ENCODE measurements at places on chromosomes 12 and 14.

DNA sequence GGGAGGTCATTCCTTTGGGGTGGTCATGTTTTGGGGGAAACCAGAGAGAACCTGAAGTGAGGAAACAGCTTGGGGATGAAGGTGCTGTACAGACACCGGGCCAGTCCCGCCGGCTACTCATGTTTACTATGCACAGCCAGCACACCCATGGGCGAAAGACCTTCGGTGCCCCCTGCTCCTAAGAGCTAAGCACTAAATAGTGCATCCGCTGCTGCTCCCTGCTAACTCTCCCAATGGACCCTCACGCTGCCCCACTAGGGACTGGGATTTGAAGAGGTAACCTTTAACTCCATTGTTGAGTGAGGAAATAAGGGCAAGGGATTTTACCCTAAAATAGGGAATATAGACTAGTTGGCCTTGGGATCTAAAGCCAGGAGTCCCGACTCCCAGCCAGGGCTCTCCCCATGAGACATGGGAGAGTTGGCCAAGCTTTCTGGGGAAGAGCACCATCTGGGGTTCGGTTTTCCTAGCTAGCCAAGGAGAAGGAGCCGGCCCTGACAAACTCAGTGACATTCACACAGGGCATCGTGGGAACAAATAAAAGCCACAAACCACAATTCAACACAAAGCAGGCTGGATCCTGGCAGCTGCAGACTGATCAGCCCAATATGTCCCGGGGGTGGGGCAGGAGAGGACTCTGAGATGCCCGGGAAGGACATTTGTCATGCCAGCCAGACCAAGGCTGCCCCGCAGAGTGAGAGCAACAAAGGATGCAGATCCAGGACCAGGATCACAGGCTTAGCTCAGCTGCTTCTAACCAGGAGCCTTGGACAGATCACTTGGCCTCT is 91.7 kb downstream of the SINHCAF start:
- DNase-seq = no peak

DNA sequence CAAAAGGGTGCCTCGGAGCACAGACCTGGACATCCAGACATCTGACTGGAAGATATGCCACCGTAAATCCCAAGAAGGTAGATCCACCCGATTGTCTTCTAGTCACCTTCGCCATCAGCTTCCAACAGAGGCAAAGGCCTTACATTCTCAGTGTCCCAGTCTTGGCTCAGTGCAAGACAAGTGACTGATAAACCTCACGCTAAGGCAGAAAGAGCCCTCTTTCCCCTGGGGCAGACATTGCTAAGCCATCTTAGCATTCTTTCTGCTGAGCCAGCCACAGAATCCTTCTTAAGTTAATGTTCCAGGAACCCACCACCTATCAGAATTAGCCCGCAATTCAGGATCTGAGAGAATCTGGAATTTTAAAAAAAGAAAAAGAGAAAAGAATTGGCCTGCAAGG is 4.3 kb upstream of the PLEKHG6 start:
- no peak for DNase-seq

DNA sequence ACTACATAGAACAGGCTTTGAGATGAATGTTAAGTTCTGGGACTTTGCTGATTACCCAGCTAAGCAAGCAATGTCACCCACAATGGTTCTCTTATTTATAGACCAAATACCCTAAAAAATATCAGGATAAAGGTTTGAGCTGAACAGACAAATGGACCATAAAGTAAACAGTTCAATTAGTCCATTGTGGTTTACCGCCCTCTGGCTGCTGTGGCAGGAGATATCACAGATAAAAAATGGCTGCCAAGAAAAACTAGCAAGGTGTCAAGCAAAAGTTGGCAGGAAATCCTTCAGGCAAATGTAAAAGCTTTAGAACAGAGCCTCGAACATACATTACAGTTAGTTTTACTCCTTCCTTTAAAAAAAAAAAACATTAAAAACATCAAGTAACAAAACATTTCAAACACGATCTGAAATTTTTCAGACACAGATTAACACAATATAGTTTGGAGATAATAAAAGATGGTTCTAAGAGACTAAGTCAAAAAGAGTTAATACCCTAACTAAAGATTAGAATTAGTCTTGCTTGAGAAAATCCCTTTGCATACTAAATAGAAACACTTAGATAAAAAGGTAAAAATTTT is 41.3 kb downstream of the MED13L start:
- peak; percentile 4 for DNase-seq

- no peak for DNase-seq
Observed at GRCh38 chr12:22802883-22803630, 178.1 kb downstream of the ETNK1 start.

GRCh38 chr12:113072136-113072535 is 15.6 kb downstream of the DTX1 start:
- no peak for DNase-seq

GRCh38 chr14:99095369-99095768 is 176.6 kb downstream of the BCL11B start:
- DNase-seq = no peak

GRCh38 chr12:65638324-65638723 is 186.0 kb upstream of the HMGA2 start:
- no peak for DNase-seq

- DNase-seq = no peak
Observed at GRCh38 chr12:11922361-11922760, 148.4 kb upstream of the BCL2L14 start.

DNA sequence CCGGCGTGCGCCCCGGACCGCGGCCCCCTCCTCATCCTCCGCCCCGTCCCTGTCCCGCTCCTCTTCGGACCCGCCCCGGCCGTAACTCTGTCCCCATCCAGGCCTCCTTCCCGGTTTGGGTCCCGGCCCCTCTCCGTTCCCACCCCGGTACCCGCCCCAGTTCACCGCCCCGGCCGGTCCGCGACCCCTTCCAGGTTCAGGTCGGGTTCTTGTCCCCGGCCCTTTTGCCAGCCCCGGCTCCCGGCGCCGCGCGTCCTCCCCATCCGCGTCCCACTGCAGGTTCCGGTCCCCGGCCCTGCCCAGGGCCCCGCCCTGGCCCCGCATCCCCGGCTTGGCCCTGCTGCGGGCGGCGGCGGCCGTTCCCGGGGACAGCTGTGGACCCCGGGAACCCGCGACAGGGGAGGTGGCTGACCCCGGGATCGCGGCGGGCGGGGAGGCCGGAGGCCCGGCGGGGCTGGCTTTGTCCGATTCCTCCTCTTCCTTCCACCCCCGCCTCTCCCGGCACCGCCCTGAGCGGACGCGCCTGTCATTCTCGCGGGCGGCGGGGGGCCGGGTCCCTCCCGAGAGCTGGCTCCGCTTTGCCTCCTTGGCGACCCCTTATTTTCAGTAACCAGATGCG is 601 bp downstream of the KLC1 start:
- DNase-seq = no peak

DNA sequence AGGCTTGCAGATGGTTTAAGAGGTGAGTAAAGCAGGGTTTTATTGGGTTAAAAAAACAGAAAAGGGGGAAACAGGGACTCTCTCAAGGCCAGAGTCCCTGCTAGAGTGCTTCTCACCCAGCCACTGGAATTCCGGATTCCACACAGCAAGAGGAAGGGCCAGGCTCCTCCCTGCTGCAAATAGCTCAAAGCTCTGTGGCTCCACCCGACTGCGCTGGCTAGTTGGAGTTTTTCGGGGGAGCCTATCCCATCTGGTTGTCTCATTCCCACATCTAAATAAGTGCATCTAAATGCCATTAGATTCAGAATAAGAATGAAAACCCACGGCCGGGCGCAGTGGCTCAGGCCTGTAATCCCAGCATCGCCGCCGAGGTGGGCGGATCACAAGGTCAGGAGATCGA is 791.5 kb downstream of the SLC16A7 start:
- DNase-seq = no peak

- DNase-seq = no peak
Observed at GRCh38 chr12:3759878-3760277, 7.0 kb upstream of the CRACR2A start.

DNA sequence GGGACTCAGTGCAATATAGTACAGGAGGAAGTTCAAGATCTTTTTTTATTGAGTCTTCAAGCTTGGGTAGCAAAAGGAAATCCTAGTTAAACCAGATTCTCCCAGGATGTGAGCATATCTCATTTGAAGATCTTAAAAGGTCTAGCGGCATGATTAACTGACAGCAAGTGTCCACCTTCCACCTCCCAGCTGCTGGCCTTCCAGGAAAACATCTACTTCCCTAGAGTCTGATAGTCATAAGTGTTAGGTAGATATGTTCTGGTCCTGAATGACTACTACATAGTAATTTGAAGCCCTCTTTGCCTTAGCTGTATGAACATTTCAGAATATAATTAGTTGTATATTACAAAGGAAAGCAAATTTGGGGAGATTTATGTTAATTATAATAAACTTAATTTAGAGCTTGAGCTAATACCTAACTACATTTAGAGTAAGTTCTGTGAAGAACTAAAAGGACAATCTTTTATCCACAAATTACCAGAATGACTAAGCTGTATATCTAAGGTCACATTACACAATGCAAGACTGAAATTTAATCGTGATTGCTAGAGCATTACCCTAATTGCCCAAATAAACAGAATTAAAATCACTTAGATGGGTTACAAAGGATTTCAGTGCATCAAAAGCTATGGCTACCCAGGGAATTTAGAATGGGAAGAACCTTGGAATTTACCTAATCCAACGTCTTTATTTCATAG is 9.9 kb downstream of the LGR5 start:
- DNase-seq = no peak

GRCh38 chr12:107330831-107331431 is 237.6 kb upstream of the CRY1 start:
- DNase-seq = no peak

DNA sequence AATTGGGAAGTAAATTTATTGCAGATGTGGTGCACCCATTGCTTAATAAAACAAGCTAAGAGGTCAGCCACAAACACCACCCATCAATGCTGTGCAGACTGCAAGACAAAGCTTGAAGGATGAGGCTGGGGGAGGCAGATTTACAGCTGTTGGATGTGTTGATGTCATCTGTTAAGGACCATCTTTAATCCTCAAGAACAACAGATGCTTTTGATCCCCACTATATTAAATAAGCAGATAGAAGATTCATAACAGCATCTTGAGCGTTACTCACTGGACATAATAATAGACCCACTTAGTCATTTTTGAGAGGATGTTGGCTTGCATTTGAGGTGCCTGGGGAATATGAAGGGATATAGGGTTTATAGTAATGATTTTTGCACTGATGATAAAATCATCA is 58.8 kb downstream of the GPR68 start:
- no peak for DNase-seq

GRCh38 chr12:77401064-77401769 is 335.8 kb upstream of the E2F7 start:
- DNase-seq = no peak

- DNase-seq = no peak
Observed at GRCh38 chr12:3119192-3119755, 42.1 kb downstream of the TSPAN9 start.

GRCh38 chr14:38727731-38728130 is 375.3 kb downstream of the SEC23A start:
- DNase-seq = no peak

DNA sequence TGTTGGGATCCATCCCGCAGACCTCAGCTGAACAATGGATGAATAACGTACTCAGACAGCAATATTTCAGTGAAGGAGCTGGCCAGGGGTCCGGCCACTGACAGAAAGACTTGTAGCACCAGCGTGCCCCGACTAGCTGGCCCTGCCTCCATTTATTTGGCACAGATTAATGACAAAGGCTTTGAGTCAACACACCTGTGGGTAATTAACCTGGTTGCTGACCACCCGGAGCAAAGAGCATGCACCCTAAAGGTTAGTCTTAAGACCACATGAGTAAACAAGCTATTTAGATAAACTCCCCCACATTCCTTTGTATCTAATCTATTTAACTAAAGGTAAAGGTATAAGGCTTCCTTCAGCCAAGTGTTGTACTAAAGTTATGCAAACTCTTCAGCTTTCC is 868.6 kb downstream of the LRFN5 start:
- no peak for DNase-seq

GRCh38 chr12:5310151-5310550 is 121.8 kb upstream of the NTF3 start:
- no peak for DNase-seq

DNA sequence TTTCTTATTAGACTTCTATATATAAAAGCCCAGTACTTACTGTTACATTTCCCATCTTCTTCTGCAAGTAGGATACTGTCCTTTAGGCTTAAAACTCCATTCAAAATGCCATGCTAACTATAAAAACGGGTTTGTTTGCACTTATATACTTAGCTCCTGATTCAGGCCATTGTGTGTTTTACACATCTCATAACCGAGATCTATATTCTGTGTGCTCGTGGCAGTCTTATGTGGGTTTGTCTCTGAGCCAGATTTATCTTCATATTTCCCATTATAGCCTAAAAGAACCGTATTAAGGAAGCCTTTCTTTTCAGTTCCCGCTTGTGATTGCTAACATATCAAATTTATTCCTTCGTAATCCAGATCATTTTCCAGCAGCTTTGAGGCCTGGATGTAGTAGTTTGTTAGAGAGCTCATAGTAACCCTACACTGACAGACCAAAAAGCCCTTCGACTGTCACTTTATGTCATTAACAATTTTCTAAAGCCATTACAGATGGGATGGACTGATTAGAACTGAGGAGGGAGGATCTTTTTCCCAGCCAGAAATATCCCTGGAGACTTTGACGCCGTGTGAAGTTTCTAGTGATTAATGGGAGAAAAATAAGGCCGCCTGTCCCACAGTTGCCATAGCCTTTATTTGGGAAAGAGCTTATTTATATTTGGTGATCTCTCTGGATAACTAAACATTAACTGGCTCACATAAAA is 508.5 kb downstream of the FOXG1 start:
- no peak for DNase-seq

DNA sequence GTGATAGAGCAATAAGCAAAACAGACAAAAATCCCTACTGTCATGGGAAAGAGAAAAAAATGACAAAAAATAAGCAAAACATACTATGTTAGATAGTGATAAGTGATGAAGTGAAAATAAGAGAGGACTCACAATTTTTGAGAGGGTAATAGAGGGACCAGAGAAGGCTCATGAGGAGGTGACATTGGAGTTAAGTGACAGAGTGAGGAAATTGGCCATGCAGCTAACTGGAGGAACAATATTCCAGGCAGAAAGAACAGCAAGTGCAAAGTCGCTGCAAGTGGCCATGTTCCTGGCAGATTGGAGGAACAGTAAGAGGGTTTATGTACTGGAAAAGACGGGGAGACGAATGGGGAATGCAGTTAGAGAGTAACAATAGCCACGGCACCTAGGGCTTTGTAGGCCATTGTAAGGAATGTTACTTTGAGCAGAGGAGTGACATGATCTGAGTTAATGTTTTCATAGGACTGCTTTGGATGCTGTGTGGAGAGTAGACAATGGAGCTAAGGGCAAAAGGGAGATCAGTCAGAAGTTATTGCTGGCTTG is 1.4 kb upstream of the SAV1 start:
- DNase-seq = no peak

GRCh38 chr14:64174922-64175782 is 119.0 kb downstream of the ESR2 start:
- no peak for DNase-seq

DNA sequence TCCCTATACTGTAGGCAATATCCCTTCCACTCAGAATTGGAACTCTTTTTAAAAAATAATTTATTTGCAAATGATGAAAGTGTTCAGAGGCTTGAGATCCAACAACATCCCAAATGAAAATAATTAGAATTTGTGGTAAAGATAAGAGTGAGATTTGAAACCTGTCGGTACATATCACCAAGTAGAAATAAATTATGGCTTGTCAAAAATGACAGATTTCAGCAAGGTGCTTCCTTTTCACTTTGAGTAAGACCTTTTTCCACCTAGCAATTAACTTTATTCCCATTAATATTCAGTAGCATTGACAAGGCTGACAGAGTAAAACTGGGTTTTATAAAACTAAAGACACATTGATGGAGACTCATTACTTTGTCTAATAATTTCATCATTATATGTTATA is 107.7 kb upstream of the PRKD1 start:
- no peak for DNase-seq

- no peak for DNase-seq
Observed at GRCh38 chr14:103856105-103856504, 8.7 kb upstream of the PPP1R13B start.
